NCI-H187 (cell line): ENCODE measurements at places on chromosomes 7 and 10.

GRCh38 chr10:1110674-1111119, 54.5 kb downstream of the WDR37 start:
- no peak for DNase-seq

DNA sequence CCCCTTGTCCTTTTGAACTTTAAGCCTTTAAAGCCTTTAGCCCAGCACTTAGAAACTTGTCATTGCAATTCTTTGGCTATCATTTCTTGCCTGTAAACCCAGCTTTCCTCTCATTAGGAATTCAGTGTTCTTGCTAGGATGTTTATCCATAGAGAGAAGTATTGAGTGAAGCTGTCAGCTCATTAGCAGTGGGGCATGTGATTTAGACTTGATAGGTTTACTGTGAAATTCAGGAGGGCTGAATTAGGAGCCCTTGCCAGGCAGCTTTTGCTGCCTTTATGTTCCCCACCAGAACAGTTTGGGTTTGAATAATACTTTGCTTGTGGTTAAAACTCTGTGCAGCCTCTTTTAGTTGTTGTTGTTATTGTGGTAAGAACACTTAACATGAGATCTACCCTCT, 39.5 kb downstream of the LHFPL3 start:
- no peak for DNase-seq

DNA sequence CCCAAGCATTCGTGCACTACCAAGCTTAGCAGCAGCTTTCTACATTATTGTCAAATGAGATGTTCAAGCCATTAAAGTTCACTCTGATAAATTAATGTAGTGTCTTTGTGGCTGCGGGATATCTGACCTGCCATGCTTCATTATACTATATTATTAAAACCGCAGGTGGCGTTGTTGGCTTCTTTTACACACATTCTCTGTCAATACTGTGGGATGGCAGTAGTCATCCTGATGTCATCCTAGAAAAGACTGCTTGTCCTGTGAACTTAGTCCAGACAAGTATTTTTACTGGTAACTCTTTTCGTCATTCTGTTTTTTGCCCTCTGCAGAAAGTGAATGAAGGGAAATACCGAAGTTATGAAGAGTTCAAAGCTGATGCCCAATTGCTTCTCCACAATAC, 103.9 kb downstream of the ZMYND11 start:
- no peak for DNase-seq

GRCh38 chr7:82389876-82390275, 53.7 kb downstream of the CACNA2D1 start:
- DNase-seq = no peak

- no peak for DNase-seq
Measured at GRCh38 chr10:124721330-124722045, 22.7 kb downstream of the FAM53B start.

DNA sequence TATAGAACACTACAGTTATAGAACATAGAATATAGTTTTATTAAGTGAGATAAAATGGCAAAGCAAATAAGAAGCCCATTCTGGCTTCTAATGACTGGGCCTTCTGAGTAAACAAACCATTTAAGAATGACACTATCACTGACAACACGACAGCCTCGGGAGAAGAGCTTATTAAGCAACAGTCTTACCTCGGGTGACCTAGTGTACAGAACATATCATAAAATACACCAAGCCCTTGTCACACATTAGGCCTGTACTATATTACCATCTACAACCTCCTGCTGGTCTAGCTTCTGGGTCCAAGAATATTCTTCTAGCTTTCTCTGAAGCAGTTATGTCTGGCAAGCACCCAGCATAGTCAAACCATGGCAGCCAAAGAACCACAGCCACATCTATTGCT, 32.0 kb downstream of the CCDC186 start:
- DNase-seq = no peak

DNA sequence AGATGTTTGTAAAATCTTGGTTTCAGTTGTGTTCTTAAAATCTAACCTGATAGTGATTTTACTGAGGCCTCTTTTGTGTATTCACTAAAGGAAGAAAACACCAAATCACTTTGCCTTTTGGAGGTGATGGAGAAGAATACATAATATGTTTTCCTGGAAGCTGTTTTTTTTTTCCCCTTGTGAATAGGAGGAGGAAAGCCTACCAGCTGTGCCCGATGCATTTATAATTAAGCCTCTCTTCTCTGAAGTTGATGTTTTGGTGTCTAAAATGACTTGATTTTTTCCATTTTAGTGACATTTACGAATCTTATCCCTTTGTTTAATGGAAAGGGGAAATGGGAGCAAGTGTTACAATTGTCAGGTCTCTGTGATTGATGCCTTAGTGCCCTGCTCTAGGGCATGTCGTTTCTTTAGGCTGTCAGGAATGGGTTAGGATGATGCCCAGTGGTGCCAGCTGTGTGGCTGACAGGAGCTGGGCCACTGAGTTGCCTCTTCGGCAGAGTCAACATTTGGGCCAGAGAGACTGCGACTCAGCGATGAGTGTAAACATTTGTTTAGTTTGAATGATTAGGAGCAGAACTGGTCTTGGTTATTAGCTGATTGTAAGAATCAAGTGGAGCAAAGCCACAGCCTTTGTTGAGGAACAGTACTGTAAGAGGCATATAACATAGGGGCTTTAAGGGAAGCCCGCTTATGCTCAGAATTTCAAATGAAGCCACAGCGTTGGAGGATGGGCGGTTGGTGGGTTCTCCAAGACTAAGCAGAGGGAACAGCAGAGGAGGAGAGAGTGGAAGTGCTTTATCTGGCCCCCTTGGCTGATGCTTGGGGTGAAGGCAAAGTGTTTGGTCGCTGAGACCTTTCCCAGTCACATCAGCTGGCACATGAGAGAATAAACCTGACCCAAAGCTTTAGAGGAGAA, 81.6 kb downstream of the CDK14 start:
- DNase-seq = no peak

DNA sequence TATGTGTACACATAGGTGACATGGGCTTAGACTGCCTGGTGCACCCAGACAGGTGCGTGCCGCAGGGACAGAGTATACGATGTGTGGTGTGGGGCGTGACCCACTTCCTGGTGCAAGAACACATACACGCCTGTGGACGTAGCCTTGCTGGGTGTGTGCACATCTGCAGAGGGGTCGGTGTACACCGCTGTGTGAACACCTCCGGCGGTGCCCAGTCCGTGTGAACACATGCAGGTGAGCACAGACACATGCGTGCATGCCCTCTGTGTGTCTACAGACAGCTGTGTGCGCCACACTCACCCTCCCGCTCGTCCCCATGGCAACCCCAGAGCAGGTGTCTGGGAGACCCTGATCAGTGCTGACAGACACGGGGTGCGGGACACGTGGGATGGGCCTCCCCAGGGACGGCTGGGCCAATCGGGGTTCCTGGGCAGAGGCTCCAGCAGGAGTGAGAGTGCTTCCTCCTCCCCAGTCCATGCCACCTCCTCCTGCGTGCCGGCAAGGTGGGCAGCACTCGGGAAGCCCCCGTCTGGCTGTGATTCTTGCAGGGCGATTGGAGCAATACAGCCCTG, 23.4 kb downstream of the ELFN1 start:
- no peak for DNase-seq

DNA sequence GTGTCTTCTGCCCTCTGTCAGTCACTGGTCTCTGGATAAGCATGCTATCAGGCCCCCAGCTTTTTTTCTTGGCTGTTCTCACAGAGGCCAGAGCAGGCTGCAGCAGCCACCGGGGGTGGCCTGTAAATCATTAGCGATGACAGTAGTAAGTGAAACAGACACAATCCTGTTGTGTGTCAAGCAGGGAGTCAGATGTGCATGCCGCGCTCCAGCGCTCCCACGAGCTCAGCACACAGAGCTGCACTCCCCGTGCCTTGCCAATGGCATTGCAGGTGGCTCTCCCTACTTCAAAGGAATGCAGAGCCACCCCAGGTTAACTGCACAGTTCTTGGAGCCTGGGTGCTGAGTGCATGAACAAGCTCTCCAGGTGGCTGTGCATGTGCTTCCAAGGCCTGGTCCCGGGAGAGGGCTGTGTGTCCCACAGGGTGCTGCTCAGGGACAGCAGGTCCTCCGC, 226.1 kb downstream of the GLRX3 start:
- no peak for DNase-seq

DNA sequence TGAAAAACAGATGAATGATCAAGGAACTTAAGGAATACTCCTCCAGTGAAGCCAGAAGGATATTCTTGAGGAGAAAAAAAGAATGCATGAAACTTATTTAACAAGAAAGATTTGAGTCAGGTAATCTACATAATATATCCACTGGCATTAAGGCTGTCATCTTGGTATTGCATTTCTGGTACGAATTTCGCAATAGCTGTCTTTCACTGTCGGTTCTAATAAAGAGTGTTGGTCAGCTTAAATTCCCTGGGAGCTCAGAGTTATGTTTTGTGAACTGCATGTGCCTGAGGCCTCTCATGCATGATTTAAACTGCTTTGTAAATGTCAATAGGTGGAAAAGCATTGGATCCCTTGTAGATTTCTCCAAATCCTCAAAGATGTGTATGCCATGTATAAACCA, 565.3 kb upstream of the GALNT17 start:
- no peak for DNase-seq

DNA sequence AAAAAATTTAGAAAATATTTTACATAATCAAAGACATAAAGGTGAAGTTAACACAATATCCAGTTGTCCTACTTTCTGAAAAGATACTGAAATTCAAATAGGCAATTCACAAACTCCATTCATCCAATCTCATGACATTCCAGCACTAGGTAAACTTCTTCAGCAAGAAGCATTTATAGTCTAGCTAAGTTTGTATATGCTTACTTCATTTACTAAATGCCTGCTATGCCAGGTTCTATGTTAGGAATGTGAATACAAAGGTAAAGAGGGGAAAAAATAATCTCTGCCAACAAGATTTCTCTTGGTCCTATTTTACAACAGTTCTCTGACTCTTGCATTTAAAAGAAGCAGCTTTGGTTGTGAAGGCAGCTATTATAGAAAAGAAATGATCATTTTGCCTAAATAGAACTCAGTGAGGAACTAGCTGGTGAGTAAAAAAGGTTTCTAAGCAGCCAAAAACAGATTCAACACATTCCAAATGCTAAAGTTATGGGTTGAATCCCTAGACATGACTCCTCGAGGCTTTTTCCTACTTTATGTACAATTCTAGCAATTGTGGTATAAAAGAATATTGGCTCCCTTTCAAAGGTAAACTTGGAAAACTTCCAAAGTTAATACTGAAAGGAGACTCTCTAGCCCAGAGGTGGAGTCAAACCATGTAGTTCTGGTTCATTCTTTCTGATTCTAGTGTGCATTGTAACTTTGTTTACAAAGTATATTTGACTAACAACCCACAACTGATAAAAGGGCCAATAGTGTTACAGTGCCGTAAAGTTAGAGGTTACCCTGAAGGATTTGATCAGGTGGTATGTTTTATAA, 30.9 kb upstream of the KLHL7 start:
- no peak for DNase-seq

- no peak for DNase-seq
Measured at GRCh38 chr10:59847326-59847725, 59.0 kb downstream of the CCDC6 start.

DNA sequence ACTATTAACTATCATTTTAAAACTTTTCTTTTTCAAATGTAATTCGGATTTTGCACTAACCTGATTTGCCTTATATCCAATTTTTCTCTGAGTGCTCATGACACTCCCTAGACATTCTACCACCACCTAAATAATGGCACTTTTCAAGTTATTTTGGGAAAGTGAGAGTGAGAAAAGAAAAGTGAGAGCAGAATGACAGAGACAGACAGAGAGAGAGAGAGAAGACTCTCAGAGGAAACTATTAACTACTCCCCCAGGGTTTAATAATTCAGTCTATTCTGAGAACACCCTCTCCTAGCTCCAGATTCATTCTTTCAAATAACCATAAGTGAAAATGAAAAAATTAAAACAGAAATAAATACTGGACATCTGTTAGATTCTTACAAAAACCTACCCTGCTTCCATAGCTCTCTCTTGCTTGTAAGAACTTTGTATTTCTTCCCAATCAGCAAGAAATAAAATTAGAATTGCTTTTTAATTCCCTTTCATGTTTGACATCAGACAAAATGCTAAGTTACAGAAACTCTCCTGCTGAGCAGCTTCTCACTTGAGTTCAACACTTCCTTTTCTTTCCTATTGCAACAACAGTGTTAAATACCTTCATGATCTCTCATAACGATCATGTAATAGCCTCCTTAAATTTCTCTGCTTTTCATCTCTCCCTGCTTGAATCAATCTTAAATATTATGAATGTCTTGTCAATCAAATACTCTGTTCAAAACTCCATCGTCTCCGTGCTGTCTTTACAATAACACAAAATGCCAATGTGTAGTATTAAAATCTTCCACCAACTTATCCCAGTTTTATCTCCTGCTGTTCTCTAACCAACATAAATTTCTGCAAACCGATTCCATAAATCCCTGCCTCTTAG, 191.7 kb downstream of the SEMA3E start:
- no peak for DNase-seq

DNA sequence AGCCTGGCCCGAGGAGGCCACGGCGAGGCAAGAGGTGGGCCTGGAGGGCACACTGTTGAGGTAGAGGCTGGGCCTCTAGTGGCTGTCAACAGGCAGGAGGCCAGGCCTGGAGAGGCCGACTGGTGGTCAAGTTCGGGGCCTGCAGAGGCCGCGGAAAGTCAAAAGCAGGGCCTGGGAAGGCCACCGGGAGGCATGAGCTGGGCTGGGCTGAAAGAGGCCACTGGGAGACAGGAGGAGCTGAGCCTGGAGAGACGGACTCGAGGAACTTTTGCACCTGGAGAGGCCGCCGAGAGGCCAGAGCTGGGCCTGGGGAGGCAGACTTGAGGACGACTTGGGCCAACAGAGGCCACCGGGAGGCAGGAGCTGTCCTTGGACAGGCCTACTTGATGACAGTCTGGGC, 321.2 kb downstream of the ZNF479 start:
- DNase-seq = no peak

GRCh38 chr7:109246330-109247077, 676.8 kb downstream of the DNAJB9 start:
- no peak for DNase-seq

DNA sequence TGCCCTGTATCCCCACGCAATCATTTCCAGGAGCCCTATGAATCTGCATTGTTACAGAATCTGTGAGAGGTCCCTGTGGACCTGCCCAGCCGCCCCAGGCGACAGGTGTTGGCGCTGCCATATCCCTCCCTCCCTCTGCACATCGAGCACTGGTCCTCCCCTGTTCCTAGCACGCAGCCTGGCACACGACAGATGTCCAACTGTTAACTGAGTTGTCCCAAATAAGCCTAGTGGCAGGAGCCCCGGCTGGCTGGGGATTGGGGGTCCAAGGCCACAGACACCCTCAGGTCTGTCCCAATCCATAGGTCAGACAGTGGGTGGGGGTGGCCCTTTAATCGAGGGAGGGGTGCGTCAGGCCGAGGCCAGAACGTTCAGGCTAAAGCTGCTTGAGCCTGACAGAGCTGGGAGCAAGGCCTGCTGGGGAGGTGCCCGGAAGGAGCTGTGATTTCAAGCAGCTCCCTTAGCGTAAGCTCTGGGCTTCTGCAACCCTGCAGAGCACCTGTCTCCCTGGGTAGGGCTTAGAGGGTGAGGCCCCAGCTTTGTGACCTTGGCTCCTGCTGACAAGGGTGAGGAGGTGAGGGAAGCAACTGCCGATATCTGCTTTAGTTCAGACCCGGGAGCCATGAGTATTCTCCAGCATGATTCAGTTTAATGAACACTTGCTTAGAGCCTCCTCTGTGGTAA, 40.1 kb downstream of the ADRA2A start:
- no peak for DNase-seq

- no peak for DNase-seq
Measured at GRCh38 chr7:137848095-137848494, 1.3 kb upstream of the DGKI start.
